CD4-positive, alpha-beta T cell treated with Interleukin-15 for 1 hour (primary cell): ENCODE measurements at places on chromosomes 2 and 18.

GRCh38 chr18:8176109-8176508, 433.1 kb upstream of the RAB12 start:
- no peak for DNase-seq

DNA sequence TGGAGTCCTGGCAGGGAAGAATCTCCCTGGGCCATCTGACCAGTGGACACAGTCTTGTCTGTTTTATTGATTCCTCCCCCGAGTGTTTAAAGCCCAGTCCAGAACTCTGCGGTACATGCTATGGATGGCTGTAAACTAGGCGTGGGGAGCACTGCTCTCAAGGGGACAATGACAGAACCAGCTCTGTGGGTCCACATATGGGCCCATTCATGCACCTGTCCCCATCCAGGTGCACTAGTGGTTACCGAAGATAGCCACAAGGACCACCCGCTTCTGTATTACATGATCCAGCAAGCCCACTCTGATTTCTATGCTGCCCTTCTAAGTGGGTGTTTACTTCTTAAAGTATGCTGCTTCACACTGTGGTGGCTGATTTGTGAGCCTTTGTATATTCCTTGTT, 21.0 kb downstream of the CHST10 start:
- DNase-seq: no peak

GRCh38 chr18:34726286-34727004, 16.3 kb downstream of the DTNA start:
- DNase-seq: no peak

DNA sequence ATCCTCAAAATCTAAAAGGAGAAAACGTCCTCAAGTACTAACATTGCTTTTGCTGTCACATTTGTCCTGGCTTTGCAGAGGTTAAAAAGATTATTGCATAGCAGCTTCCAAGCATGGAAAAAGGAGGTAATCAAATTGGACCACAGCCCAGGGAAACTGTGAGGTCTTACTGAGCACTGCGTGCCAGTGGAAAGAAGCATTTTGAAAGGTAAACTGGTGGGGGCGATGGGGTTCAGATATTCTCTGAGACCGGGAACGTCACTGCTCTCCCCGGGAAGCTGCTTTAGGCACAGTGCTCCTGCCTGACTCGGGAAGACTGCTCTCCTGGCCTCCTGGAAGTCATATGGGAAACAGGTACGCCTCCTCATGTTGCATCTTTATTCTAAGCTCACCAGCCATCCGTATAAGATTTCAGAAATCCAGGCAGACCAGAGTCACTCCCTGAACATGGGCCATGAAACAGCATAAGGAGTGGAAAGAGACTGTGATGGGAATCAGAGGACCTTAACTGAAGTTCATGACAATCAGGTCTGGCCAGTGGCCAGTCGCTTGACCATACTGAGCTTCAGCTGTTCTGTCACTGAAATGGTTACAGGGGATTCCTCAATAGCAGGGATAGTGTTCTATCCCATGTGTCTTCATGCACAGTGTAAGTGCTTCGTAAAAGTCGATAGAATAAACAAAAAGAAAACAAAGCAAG, 284.1 kb downstream of the TRIB2 start:
- DNase-seq: no peak

DNA sequence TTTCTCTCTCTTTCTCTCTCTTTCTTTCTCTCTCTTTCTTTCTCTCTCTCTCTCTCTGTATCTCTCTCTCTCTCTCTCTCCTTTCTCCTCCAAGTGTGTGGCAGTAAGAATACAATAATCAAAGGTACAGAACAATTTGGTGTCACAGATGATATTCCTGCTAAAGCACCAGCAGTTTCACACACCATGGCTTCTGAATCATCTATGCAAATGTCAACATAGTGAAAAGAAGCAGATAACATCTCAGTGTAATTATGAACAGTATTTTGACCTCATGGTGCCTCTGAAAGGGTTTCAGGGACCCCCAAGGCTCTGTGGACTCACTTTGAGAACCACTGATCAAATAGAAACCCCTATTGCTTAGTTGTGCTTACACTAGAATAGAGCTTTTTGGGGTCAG, 38.5 kb upstream of the CSRNP3 start:
- no peak for DNase-seq

- DNase-seq: no peak
Observed at GRCh38 chr18:50716902-50717301, 102.9 kb downstream of the MRO start.

- no peak for DNase-seq
Observed at GRCh38 chr2:229162015-229162414, 109.1 kb downstream of the PID1 start.

DNA sequence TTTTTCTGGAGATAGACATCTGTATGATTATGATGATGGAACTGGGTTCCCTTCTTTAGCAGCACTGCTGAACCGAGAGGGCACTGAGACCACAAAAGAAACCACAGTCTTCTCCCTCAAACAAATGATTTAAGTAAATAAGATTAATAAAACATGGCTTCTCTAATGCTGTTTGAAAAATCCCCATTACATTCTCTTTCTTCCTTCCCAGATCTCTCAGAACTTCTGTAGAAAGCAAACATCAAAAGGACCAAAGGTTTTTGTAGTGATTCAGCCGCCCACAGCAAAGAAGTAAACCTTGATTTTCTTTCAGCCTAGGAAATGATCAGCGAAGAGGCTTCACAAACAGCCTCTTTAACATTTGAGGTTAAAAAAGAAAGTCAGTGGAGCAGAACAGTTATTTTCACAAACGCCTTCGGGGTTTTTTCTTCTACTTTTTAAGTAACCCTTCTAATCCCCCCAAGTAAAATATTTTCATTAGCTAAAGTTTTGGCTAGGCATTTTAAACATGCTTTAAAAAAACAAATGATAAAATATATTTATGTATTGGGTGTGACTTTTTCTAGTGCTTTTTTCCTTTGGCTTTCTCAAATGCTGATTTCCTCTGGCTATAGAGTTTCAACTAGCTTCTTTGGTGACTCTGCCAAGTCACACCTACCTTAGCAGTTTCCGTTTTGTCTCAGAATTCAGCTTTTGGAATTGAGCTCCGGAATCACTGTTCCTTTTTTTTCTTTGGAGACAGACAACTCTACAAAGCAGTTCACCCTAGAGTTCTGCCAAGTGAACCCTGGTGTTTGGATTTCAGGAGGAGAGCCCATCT, 89.6 kb downstream of the UPP2 start:
- no peak for DNase-seq
